KG1 (cell line): ENCODE measurements at places on chromosomes 16 and 17.
A peak's percentile ranks its signal among the peaks of the same experiment; 100 is the strongest.

GRCh38 chr17:8175795-8176196 is 384 bp downstream of the TMEM107 start:
- DNase-seq, result no peak

- no peak for DNase-seq
Observed at GRCh38 chr16:55737318-55737717, 81.5 kb downstream of the SLC6A2 start.

DNA sequence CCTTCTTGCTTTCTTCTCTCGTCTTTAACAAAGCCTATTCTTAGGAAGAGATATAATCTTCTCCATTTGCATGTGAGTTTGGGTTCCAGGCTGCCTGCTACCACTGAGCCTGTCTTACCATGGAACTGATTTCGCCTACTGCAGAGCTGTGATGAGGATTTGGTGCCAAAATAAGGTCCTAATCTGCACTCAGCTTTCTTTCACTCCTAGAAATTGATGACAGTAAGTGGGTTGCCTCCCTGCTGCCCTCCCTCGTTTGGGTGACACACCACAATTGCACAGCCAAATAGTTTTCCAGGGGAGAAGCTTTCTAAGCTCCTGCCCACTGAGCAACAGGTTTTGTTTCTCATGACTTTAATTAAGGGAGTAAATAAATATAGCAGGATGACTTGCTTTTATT is 25.1 kb upstream of the ASIC2 start:
- DNase-seq, result no peak

DNA sequence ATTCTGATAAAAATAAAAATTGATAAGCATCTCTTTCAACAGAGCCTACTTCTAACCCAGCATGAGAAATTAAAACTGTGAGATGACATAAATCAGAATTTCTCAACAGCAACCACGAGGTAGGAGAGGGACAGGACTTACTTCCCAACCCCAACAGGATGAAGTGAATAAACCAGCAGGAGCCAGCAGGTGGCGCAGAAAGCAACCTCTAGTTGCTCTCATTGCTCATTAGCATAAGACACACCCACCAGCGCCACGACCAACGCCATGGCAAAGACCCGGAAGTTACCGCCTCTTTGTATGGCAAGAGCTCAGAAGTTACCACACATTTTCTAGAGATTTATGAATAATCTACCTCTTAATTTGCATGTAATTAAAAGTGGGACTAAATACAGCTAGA is 189.4 kb upstream of the CDH8 start:
- DNase-seq, result peak; percentile 4

DNA sequence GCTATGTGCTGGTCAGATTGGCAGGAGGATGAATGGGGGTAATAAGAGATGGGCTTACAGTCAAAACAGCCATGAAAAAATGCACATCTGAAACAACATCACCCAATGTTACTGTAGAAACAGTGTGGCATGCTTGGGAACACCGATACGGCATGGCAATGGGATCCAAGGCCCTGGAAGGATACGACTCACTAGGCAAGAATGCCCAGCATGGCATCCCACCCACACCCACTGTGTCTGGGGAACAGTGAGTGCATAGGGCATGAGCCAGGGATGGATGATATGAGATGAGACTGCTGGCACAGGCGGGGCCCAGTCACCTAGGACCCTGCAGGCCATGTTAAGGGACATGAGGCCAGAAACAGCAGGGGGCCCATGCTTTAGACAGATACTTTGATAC is 11.5 kb downstream of the TRIM25 start:
- no peak for DNase-seq

DNA sequence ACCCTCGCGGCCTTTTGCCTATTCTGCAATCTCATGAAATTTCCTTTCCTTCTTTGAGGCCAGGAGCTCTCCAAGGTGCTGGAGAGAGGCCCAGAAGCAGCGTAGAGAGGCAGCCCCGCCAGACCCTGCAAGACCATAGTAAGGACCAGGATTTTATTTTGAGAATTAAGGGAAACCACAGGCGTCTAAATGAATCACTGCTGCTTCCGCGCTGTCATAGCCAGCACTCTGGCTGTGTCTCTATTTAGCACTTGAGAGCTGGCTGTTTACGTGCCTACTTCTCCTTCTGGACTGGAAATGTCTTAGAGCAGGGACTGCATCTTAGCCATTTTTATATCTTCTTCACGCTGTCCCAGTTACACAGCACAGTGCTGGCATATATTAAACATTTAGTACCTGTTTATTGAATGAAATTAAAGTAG is 37.6 kb upstream of the PIRT start:
- no peak for DNase-seq

GRCh38 chr16:29940656-29941055 is 14.6 kb upstream of the KCTD13 start:
- no peak for DNase-seq

DNA sequence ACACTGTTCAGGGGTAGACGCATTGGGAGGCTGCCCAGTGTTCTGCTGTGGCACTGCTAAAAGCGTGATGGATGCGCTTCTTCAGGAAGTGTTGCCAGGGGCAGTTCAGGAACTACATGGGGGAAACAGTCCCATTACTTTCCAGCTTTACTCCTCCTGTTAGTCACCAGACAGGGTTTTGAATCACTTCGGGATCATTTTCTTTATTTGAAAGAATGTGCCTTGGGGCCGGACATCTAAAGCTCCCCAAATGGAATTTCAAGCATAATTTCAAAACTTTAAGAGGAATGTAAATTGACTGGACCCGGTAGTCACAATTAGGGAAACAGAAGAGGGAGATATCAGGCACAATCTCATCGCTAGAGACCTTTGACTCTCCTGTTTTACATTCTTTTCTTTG is 1.3 kb upstream of the KRTAP2-1 start:
- DNase-seq, result no peak

DNA sequence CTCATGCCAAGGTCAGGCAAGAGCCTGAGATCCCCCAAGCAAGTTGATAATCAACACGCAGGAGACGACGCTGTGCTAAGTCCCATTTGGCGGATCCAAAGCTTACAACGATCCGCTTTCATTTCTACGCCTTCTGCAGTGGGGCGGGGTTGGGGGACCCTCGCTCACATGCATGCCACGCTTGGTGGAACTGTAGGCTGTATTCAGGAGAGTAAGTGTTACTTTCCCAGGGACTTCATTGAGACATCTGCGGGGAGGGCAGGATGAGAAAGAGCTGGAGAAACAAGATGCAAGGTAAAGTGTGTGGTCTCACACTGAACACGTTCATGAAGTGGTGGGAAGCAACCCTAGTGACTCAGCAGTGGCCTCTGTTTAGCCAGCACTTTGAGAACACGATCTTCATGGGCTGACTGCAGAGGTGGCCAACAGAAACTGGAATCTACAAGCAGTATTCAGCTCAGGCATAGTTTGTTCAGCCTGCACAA is 100.5 kb downstream of the XYLT1 start:
- no peak for DNase-seq

DNA sequence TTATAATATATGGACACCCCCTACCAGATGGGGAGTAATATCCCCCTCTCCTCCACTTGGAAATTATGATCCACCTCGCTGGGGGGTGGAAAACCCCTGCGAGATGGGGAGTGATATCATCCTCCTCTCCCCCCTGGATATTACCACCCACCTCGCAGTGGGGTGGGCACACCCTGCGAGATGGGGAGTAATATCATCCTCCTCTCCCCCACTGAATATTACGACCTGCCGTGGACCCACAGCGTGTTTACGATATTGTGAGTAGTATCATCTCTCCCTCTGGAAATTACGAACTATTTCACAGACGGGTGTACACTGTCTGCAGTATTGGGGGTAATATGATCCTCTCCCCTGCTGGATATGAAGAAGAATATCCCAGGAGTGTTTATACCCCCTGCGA is 228.3 kb upstream of the WSCD1 start:
- no peak for DNase-seq

DNA sequence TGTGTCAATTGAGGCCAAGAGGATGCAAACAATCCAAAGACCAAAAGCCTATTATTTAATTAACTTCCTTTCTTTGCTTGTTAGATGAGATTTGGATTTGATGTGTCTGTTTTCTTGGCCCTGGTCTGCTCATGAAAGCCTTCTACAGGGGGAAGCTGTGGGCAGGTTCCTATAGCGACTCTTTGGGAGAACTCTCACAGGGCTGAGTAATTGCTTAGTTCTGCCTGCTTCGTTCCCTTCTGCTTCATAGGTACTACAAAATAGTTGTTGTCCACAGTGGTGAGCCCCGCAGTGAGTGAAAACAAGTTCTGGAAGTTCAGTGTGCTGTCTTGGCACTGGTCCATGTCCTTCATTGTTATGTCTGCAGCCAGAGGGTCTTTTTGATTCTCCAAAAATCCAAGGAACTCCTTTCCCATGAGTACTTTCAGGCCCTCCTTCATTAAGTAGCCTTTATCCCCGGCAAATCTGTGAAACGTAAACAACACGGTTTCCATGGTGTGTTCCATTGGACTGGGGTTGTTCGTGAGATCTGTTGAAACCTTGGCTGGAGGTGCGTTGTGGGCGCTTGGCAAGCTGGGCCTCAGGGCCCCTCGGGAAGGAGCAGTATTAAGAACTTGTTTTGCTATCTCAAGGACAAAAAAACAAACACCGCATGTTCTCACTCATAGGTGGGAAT is 30.0 kb upstream of the ANKRD40CL start:
- DNase-seq, result no peak

DNA sequence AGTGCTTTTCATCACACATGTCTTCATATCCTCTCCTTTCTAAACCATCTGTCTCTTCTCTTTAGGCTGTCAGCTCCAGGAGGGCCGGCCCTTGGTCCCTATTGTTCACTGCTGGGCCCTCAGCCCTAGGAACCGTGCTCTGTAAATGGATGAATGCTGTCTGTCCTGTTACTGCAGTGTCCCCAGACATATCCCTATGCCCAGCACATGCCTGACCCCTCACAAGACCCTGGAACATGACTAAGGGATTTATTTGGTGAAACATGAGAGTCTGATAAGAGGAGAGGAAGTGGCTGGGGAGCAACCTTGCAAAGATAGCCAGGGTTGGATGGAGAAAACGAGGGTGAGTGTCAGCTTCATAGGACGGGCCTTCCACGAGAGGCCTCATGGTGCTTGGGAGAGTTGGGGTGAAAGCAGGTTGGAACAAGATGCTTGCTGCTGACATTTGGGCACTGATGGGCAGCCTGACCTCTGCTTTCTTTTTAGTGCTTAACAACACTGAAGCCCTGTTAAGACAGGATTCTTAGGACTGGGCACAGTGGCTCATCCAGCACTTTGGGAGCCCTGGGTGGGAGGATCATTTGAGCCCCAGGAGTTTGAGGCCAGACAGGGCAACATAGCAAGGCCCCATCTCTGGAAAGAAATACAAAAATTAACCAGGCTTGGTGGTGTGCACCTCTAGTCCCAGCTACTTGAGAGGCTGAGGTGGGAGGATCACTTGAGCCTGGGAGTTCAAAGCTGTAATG is 39.0 kb downstream of the ABCC1 start:
- DNase-seq, result no peak

- no peak for DNase-seq
Observed at GRCh38 chr17:62717889-62718288, 90.2 kb downstream of the MARCHF10 start.

DNA sequence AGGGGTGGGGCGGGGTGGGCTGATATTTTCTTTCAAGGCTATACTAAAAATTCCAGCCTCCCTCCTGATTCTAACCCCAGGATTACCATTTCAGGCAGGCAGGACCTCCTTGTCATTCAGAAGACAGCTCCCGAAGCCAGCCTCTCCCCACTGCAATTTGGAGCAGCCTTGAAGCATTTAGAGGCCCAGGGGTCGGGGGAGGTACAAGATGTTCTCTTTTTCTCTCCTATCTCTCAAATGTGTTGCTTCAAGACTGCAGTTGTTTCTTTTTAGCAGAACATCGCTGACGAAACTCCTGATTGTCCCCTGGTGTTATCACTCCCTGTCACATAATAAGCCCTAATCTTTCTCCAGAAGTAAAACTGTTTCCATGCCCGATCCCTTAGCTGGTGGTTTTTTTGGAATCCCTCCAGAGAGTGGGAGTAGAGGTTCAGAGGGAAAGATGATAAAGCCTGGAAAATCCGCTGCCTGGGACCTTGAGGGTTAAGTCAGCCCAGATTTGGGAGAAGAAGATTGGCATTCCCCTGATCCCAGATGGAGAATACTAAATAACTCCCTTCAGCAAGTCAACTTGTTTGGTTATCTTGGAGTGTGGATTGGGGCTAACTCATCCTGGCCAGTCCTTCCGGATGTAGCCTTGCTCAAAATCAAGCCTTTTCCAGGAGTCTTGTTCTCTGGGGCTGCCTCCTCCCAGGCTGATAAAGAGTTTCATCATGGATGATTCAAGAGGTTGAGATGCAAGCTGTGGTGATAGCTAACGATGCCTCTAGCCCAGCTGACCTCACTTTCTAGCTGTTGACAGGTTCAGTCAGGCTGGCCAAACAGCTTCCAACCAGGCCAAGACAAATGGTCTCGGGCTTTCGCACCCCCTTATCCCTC is 71.3 kb downstream of the SOX9 start:
- no peak for DNase-seq

DNA sequence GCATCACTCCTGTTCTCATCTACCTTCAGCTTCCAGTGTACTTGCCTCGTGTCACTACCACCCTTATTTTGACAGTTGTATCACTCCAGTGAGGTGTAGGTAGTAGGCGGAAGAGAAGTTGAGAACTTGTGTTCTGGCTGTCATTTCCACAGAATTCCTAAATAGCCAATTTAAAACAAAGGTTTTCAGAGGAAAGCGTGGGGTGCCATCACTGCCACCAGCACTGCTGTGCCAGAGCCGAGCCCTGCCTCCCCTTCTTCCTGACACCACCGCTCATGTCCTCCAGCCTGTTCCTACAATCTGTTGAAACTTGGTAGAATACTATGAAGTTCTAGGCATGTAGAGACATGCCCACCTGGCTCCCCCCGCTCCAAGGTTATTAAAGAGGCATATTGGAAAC is 215.8 kb downstream of the TANC2 start:
- DNase-seq, result no peak

DNA sequence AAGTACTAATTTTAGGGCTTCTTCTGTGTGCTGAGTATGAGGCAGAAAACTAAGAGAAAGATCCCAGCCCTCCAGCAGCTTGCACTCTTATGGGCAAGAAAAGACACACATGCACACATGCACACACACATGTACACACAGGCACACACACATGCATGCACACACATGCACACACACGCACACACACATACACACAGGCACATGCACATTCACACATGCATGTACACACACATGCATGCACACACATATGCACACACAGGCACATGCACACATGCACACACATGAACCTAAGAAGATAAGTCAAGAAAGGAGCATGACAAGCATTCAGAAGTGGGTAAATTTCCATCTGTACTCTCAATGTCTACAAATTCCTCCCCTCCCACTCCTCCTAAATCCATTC is 130.2 kb downstream of the IRX3 start:
- DNase-seq, result no peak

GRCh38 chr16:80751167-80751566 is 53.2 kb downstream of the CDYL2 start:
- DNase-seq, result no peak

- peak; percentile 60 for DNase-seq
Observed at GRCh38 chr17:45052052-45052772, 780 bp upstream of the DCAKD start.

GRCh38 chr16:10178526-10178925 is 3.7 kb downstream of the GRIN2A start:
- no peak for DNase-seq

- DNase-seq, result no peak
Observed at GRCh38 chr16:3983081-3983520, 102.6 kb upstream of the CREBBP start.

GRCh38 chr16:12868169-12868568 is 33.2 kb upstream of the SHISA9 start:
- no peak for DNase-seq
